Activated CD4-positive, alpha-beta memory T cell treated with anti-CD3 and anti-CD28 coated beads for 36 hours (primary cell): ENCODE measurements at places on chromosomes 6 and 20. TPM values are rescaled to one million over a fixed set of nuclear protein-coding genes. Genes with fewer than 3 reads are reported as not detected.

GRCh38 chr20:24492031-24492607 is 22.7 kb downstream of the SYNDIG1 start:
- H3K27me3 ChIP-seq = no peaks in the 10 kb centered on the region
- no peaks in the 10 kb centered on the region for H3K4me1 ChIP-seq
- H3K4me3 ChIP-seq = no peak overlapping the region
- no peaks in the 10 kb centered on the region for H3K36me3 ChIP-seq
- H3K27ac ChIP-seq = no peak overlapping the region

DNA sequence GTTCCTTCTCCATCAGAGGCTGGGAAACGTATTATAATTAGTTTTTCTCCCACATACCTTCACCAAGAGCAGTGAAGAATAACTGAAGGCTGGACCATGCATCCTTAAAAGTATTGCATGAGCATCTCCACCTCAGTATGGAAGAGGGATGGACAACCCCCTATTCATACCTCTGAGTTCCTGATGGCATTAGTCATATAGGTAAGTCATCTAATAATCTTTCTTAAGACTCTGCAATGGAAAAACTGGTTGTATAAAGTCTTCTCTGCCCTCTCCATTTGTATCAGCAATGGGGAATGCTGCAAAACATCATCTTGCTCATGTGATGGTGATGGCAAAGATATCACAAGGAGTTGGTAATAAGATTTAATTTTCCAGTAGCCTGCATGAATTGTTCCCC is 24.5 kb downstream of the PGM3 start:
- H3K36me3 ChIP-seq = peaks cover 51% of the 10 kb centered on the region
- H3K27me3 ChIP-seq = no peaks in the 10 kb centered on the region
- H3K4me1 ChIP-seq = no peaks in the 10 kb centered on the region
- H3K4me3 ChIP-seq = no peak overlapping the region
- H3K27ac ChIP-seq = no peak overlapping the region
- DNase-seq = no peak

DNA sequence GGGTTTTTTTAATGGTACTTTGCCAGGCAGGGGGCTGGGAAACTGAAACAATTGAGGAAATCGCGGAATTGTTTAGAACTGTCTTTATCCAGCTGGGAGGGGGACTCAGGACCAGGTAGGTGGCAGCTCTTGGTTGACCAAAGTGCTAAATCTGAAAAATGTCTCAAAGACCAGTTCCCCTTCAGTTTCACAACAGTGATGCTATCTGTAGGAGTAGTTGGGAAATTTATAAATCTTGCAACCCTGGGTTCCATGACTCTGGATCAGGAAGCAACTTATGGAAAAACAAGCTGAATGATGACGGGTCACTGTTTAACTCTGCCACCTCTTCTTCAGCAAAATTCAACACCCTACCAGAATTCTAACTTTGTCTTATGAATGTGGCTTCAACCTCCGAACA is 99.7 kb downstream of the FAM50B start:
- H3K27ac ChIP-seq = no peak overlapping the region
- no peaks in the 10 kb centered on the region for H3K4me1 ChIP-seq
- peaks cover 39% of the 10 kb centered on the region for H3K27me3 ChIP-seq
- no peaks in the 10 kb centered on the region for H3K36me3 ChIP-seq
- H3K4me3 ChIP-seq = no peak overlapping the region

- H3K27me3 ChIP-seq = no peaks in the 10 kb centered on the region
- H3K4me3 ChIP-seq = no peak overlapping the region
- DNase-seq = no peak
- peaks cover 22% of the 10 kb centered on the region for H3K36me3 ChIP-seq
- peaks cover 15% of the 10 kb centered on the region for H3K4me1 ChIP-seq
These were observed 308.2 kb downstream of the FARS2 start for GRCh38 chr6:5569491-5569890.

DNA sequence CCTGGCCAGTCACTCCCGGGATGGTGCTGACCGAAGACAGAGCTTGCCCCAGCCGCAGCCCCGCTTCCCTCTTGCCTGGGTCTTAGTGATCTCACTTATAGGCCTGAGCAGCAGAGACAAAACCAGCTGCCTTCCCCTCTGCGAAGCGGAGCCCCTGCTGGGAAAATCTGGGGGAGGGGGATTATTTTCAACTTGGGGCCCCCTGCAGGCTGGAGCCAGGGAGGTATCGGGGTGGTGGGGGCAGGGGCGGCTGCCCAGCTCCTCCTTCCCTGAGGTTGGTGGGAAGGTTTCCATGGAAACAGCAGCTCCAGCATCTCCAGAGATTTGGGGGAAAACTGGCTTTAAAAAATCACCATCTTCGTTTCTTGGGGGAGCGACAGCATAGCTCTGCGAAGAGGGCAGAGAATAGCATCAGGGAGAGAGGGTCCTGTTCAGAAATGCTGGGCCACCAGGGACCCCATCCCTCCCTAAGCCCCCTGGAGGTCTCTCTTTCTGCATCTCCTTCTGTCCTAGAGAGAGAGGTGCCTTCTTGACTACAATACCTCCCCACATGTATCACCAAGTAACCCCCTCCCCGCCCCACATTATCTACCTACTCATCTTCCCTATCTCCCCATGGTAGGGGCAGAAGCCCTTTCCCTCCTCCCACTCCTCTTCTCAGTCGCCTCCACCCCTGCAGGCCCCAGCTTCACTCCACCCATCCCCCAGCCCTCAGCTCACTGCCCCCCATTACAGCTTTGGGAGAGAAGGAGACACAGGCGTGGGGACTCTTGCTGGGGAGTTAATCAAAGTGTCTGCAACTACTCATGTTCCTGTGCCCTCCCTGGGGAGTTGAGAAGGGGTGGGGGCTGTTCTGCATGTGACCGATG is 88.4 kb upstream of the CCDC167 start:
- no peaks in the 10 kb centered on the region for H3K27me3 ChIP-seq
- H3K4me3 ChIP-seq = no peak overlapping the region
- no peak overlapping the region for H3K27ac ChIP-seq
- no peaks in the 10 kb centered on the region for H3K4me1 ChIP-seq
- no peak for DNase-seq

DNA sequence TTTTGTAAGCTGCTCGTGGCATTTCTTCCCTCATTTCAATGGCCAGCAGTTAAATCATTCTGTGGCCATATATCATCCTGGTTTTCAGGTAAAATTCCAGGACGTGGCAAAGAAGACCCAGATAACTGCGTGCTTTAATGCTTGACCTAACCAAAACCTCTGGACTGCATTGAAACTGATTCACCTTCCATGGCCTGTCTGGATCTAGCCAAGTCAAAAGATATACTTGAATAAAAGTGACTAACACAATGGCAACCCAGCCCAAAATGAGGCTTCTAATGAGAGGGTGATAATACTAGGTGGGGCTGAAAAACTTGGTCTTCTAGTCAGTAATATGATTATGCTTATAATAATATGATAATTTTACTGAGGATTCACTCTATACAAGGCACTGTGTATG is 16.5 kb upstream of the PCSK2 start:
- H3K36me3 ChIP-seq = no peaks in the 10 kb centered on the region
- no peaks in the 10 kb centered on the region for H3K27me3 ChIP-seq
- no peak overlapping the region for H3K27ac ChIP-seq
- no peaks in the 10 kb centered on the region for H3K4me1 ChIP-seq

GRCh38 chr6:144477396-144477795 is 192.3 kb downstream of the UTRN start:
- H3K4me3 ChIP-seq = no peak overlapping the region
- no peaks in the 10 kb centered on the region for H3K27me3 ChIP-seq
- no peak overlapping the region for H3K27ac ChIP-seq
- peaks cover 8% of the 10 kb centered on the region for H3K4me1 ChIP-seq
- no peak for DNase-seq

DNA sequence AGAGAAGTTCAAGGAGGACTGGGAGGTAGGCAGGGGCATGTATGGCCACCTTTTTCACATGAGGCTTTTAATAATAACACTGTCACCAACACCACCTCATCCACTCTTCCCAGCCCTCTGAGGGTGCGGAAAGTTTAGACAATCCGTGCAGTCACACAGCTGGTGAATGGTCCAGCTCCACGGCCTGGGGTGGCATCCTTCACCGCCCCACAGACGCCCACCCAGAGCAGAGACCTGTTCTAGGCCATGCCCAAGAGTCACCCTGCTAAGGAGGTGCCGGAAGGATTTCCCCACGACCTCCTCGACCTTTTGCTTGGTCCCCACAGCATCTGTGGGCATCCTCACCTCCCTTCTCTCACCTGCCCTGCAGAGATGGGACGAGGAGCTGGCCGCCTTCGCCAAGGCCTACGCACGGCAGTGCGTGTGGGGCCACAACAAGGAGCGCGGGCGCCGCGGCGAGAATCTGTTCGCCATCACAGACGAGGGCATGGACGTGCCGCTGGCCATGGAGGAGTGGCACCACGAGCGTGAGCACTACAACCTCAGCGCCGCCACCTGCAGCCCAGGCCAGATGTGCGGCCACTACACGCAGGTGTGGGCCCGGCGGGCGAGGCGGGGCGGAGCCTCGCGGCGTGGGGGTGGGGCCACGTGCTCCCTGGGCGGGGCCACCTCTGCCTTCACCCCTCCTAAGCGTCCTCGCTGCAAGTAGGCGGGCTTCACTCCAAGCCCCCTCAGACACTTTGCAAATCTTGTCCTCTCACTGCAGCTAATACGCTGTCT is 4.4 kb downstream of the PI16 start:
- no peaks in the 10 kb centered on the region for H3K27me3 ChIP-seq
- H3K36me3 ChIP-seq = no peaks in the 10 kb centered on the region
- no peak overlapping the region for H3K4me3 ChIP-seq
- H3K27ac ChIP-seq = no peak overlapping the region
- no peak for DNase-seq

DNA sequence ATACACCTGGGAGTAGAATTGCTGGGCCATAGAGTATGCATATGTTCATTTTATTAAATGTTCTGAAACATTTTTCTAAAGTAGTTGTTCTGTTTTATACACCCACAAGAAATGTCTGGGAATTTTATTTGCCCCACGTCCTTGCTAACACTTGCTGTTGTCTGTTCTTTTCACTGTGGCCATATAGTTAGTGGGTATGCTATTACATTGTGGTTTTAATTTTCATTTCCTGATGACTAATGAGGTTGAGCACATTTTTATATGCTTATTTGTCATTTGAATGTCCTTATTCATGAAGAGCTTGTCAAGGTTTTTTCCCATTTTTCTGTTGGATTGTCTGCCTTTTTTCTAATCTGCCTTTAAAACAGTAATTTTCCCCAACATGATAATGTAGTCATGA is 41.5 kb upstream of the TGM3 start:
- DNase-seq = no peak
- H3K27ac ChIP-seq = no peak overlapping the region
- no peak overlapping the region for H3K4me3 ChIP-seq
- H3K36me3 ChIP-seq = no peaks in the 10 kb centered on the region
- H3K27me3 ChIP-seq = peaks cover 24% of the 10 kb centered on the region
- H3K4me1 ChIP-seq = peaks cover 4% of the 10 kb centered on the region

- peak overlapping the region; percentile 2 for H3K4me3 ChIP-seq
- H3K27ac ChIP-seq = peak overlapping the region; percentile 88
- peak; percentile 91 for DNase-seq
- no peaks in the 10 kb centered on the region for H3K27me3 ChIP-seq
- no peaks in the 10 kb centered on the region for H3K36me3 ChIP-seq
- peaks cover 41% of the 10 kb centered on the region for H3K4me1 ChIP-seq
These were observed 17.4 kb upstream of the TBC1D22B start for GRCh38 chr6:37239950-37240713.

- no peak overlapping the region for H3K4me3 ChIP-seq
- H3K36me3 ChIP-seq = no peaks in the 10 kb centered on the region
- no peaks in the 10 kb centered on the region for H3K4me1 ChIP-seq
These were observed 31.4 kb upstream of the MARCKS start for GRCh38 chr6:113825781-113826180.

DNA sequence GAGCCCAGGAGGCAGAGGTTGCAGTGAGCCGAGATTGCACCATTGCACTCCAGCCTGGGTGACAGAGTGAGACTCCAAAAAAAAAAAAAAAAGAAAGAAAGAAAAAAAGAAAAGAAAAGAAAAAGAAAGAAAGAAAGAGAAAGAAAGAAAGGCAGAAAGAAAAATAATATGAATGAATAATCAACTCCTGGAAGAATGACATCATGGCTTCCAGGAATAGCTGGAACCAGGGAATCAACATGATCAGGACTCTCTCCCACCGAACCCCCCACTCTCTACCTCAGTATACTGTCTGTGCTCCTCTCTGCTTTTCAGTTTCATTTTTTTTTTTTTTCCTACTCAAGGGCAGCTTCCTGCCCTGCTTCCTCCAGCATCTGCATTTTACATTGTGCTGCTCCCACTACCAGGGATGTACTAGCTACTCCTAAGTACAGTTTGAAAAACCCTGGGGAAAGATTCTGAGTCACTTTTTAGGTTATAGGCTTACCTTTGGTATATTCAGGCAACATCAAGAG is 19.7 kb upstream of the MTCL3 start:
- H3K4me1 ChIP-seq = peaks cover 3% of the 10 kb centered on the region
- H3K4me3 ChIP-seq = no peak overlapping the region
- no peaks in the 10 kb centered on the region for H3K36me3 ChIP-seq
- H3K27me3 ChIP-seq = peaks cover 13% of the 10 kb centered on the region

- no peak overlapping the region for H3K4me3 ChIP-seq
- peaks cover 21% of the 10 kb centered on the region for H3K4me1 ChIP-seq
- no peak overlapping the region for H3K27ac ChIP-seq
- no peaks in the 10 kb centered on the region for H3K36me3 ChIP-seq
These were observed 3.3 kb downstream of the ANKRD6 start for GRCh38 chr6:89436226-89436625.

GRCh38 chr20:20198011-20198410 is 145.7 kb downstream of the CFAP61 start:
- H3K27me3 ChIP-seq = peaks cover 4% of the 10 kb centered on the region
- no peak overlapping the region for H3K4me3 ChIP-seq
- H3K27ac ChIP-seq = no peak overlapping the region
- DNase-seq = no peak

DNA sequence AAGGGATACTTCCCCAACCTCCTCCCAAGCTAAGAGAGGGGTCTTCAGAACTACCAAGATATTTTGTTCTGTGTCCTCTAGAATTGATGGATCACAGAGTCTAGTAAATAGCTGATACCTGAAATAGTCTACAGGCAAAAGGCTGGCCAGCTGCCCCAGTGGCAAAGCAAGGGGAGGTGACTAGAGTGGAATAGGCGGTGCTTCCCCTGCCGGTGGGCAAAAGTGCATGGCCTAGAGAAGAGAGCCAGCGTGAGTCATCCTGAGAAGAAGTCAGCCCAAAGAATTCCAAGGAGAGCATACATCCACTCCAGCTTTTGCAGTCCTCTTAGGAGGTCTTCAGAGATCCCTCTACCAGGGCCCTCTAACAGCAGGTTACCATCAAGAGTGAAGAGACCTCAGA is 14.7 kb downstream of the DPPA5 start:
- no peaks in the 10 kb centered on the region for H3K36me3 ChIP-seq
- H3K4me3 ChIP-seq = no peak overlapping the region
- H3K27ac ChIP-seq = no peak overlapping the region
- no peak for DNase-seq
- H3K4me1 ChIP-seq = no peaks in the 10 kb centered on the region

GRCh38 chr6:47852727-47853126 is 70.9 kb downstream of the OPN5 start:
- no peaks in the 10 kb centered on the region for H3K36me3 ChIP-seq
- no peak for DNase-seq
- H3K27me3 ChIP-seq = peaks cover 2% of the 10 kb centered on the region
- H3K27ac ChIP-seq = no peak overlapping the region
- H3K4me1 ChIP-seq = no peaks in the 10 kb centered on the region
- H3K4me3 ChIP-seq = no peak overlapping the region

Gene SAMD10
- total RNA-seq = 24.5 TPM

Gene TMEM151B
- 0.12 TPM for total RNA-seq

Gene WFDC10B
- not detected for total RNA-seq

Gene CRISP2
- total RNA-seq = not detected

Gene EFCAB8
- 0.83 TPM for total RNA-seq

Gene DCDC2
- total RNA-seq = not detected

Gene ETV7
- total RNA-seq = 5.9 TPM

Gene COL20A1
- not detected for total RNA-seq

Gene NNAT
- total RNA-seq = not detected

Gene PRSS16
- 2.4 TPM for total RNA-seq

Gene FRK
- 0.02 TPM for total RNA-seq

Gene COL21A1
- not detected for total RNA-seq

Gene DNAH8
- total RNA-seq = 0.22 TPM
